HuH-7 (cell line): ENCODE measurements at places on chromosomes 13 and 19.
A peak's percentile ranks its signal among the peaks of the same experiment; 100 is the strongest.

DNA sequence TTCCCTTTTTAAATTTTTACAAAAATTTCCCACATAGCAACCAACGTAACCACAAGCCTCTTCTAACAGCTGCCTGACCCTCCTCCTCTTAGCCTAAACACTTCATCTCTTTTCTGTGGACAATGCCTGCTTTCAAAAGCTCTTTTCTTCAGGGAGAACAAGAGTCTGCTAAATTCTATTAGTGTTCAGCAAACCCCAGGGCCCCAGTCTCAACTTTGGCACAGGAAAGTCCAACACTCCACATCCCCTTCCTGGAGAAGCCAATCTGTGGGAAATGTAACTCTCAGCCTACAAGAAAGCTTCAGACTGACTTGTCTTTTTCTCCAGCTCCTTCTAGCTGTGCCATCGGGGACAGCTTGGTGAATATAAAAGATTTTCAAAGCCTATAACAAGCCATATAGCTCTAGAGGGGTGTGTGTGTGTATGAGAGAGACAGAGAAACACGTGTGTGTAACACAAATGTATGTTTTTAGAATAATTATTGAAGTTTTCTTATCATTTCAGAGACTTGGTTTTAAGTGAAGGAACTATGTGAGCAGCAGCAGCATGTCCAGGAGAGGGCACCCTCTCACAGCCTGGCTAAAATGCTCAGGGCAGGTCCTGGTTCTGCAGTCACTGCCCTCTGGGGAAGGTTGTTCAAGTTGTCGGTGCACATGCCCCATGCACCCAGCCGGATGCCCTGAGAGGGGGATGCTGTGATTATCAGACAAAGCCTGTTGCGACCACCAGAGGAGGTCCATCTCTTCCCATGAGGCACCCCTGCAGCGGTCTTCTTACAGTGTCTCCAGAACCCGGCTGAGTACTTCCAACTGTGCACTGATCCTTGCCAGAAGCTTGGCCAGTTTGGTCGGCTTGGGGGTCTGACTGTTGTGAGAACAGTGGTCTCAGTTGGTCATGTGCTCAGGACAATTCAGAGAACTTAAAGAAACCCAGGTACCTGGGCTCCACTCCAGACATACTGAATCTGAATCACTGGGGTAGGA, 34.4 kb downstream of the CCDC70 start:
- DNase-seq: peak; percentile 63

DNA sequence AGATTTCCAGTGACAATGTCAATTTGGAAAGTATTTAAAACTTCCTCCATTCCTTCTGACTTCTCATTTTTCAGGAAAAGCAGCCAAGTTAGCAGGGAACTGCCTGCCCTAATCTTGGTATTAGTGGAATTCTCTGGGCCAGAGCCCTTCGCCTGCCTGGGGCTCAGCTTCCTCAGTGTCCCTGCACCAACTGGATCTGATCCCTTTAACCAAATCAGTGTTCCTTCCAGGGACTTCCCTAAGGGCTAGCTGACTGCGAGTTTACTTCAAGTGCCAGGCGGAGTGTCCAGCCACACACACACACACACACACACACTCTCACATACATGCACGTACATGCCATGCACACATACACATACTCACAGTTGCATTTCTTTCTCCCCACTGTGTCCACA, 20.0 kb downstream of the RAB20 start:
- no peak for DNase-seq

- DNase-seq: no peak
These were observed 52.9 kb downstream of the MBNL2 start for GRCh38 chr13:97274829-97275649.

- no peak for DNase-seq
These were observed 445.6 kb downstream of the KCTD12 start for GRCh38 chr13:76440568-76440967.

DNA sequence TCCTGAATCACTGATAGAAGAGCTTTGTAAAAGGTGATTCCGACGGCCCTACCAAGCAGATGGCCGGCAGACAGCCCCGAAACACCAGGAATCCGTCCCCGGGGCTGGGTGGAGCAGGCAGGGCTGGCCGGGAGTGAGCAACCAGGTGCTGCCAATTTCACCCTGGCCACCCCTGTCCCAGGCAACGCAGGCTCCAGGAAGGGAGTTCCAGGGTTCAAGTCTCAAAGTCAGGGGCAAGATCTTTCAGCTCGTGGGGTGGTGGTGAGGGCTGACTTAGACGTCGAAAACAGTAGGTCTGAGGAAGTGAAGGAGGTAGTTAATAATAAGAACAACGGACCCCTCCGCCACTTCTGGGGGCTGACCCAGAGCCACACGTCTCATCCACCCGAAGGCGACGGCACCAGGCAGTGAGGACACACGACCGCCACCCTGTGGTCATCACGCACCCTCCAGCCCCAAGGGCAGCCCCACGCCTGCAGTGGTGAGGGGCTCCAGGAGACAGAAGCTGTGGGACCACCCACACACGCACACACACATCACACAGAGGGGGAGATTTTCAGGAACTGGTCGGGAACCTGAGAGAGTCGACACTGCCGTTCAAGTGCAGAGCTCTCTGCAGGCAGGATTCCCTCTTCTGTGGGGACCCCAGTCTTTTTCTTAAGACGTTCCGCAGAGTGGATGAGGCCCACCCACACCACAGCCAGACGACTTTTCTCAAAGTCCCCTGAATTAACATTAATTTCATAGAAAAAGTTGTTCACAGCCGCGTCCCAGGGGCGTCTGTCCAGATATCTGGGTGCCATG, 67.2 kb downstream of the SPACA7 start:
- DNase-seq: peak; percentile 60

DNA sequence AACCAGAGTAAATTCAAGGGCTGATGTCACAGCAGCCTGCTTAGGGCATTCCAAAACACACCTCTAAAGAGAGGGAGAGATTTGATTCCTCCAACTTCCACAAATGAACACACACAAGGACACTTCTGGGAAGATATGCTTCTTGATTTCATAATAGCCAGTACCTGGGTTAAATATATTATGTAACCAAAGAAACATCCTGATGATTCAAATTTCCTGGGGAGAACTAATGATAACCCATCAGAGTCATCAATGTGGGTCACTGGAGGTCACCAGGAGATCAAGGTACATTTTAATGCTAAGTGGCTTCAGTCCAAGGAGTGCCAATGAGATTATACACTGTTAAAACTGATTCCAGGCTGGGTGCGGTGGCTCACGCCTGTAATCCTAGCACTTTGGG, 54.0 kb upstream of the DOCK9 start:
- DNase-seq: no peak

DNA sequence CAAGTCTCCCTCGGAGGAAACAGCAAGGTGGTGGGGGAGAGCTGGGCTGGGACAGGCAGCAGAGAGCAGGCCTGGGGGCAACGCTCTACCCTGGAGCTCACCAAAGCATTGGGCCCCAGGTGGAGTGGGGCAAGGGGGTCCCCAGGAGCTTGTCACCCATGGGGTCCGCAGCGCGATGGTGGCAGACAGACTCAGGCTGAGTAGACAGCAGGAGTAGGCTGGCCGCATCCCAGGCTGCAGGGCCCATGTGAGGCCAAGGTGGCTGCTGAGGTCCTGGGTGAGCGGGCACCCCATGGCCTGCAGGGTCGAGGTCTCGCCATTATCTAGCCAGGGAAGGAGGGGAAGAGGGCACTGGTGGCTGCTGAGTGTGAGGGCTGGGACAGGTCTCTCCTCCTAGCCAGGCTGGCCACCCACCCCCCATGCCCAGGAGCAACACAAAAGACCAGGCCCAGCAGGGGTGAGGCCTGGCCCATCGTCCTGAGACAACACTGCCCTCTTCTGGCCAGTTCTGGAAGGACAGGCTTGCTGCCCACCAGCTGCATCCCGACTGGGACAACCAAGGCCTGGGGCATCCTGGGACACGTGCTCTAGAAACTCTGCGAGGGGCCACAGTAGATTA, 33.1 kb downstream of the CEBPG start:
- peak; percentile 99 for DNase-seq

DNA sequence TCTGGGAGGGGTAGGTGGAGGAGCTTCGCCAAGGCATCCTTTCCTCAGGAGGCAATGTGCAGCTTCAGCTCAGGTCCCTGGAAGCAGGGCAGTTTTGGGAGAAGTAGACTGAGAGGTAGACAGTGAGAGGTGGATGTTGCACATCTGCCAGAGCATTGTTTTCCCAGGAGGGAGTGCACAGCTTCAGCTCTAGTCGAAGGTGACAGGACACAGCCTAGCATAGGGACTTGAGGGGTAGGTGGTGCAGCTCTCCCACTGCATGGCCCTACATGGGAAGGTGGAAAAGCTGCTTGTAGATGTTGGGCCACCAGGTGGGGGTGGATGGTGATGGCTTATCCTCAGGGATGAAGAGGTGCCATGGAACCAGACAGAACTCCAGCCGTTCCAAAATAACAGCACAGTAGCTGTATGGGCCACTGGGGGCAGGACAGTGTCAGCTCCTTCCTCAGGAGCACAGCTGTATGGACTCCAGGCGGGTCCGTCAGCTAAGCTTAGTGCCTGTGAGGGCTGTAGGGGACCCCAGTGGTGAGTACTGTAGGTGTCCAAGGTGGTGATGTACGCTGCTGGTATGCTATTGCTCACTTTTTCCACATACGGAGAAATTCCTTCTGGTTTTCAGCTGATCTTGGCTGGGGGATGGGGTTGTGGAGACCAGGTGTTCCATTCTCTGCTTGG, 17.4 kb upstream of the ZNF543 start:
- no peak for DNase-seq

- DNase-seq: no peak
These were observed 99.4 kb downstream of the WASF3 start for GRCh38 chr13:26656919-26657318.

DNA sequence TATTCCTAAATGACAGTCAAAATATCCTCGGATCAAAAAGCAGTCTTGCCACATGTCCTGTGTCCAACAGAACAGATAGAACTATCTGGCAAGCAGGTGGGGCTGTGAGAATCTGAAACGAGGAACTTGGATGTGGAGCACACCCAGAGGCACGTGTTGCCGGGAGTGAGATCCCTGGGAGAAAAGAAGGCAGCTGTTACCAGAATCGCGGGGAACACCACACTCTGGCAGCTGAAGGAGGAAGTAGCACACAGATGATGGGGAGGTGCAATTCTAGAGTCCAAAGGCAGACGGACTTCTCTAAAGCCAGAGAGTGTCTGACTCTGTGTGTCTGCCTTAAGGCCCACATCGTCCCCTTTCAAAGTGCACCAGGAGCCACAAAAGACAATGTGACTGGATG, 22.3 kb downstream of the SLC7A1 start:
- no peak for DNase-seq

- DNase-seq: no peak
These were observed 31.5 kb upstream of the ZNF766 start for GRCh38 chr19:52237771-52238400.

GRCh38 chr13:39483326-39483725, 119.7 kb downstream of the LHFPL6 start:
- DNase-seq: no peak

GRCh38 chr19:35397064-35397463, 26.2 kb downstream of the GPR42 start:
- DNase-seq: no peak

- no peak for DNase-seq
These were observed 299.0 kb downstream of the ITGBL1 start for GRCh38 chr13:101751488-101751887.

- DNase-seq: no peak
These were observed 22.0 kb upstream of the LRRC4B start for GRCh38 chr19:50590191-50590590.

DNA sequence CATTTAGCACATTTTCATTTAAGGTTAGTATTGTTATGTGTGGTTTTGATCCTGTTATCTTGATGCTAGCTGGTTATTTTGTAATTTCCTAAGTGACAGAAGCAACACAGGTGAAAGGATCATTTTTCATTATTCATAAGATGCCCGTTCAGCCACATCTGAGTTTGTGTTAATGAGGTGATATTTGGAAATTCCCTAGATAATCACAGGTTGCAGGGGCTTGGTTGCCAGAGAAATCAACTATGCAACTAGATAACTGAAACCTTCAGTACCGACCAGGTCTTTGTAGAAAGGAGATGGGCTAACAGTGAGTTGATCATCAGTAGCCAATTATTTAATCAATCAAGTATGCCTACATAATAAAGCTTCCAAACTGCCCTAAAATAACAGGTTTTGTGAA, 121.3 kb upstream of the UFM1 start:
- no peak for DNase-seq

GRCh38 chr13:77896536-77896935, 22.1 kb downstream of the EDNRB start:
- no peak for DNase-seq

DNA sequence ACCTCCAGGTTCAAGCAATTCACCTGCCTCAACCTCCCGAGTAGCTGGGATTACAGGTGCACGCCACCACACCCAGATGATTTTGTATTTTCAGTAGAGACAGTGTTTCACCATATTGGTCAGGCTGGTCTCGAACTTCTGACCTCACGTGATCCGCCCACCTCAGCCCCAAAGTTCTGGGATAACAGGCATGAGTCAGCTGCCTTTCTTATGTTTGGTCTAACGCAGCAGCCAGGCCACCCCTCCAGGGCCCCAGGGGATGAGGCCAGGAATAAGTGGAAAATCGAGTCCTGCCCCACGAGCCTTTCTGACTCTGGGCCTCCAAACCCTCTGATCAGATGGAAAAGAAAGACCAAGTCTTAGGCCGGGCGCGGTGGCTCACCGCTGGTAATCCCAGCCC, 44.5 kb downstream of the CERS4 start:
- no peak for DNase-seq

GRCh38 chr19:53034948-53035675, 9.4 kb upstream of the ERVV-2 start:
- DNase-seq: no peak

GRCh38 chr19:49727217-49728030, 35.7 kb downstream of the TSKS start:
- DNase-seq: no peak

- DNase-seq: no peak
These were observed 22.5 kb upstream of the ALOX5AP start for GRCh38 chr13:30712536-30713532.

DNA sequence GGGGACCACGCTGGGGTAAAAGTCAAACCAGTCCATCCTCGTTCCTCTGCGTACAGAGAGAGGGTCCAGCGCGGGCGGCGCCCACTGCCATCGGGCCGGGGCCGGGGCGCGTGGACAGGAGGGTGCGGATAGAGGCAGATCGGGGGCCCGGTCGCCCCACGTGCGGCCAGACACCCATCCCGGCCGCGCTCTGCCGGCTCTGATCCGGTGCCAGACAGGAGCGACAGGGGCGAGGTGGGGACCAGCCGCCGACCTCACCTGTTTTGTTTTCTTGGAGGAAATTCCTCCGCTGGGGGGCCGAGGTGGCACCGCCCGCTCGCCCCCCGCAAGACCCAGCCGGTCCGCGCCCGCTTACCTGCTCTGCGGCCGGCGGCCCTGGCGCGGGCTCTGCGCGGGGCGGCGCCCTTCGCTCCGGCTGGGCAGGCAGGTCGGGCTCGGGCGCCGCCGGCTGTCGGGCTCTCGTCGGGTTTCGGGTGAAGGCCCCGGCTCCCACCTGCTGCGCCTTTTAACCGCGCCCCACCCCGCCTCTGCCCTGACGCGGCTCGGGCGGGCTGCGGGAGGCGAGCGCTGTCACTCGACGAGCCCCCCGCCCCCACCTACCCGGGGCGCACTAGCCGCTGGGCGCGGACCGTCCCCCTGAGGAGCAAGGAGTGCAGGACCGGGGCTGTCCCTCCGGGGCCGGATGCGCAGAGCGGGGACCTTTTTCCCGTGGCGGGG, at the start of gene GJB6:
TSS of gene GJB6 (minus strand) at position 481 of the 717 bp plus-strand sequence. CDS start 8,839 bp downstream, outside the sequence.
- no peak for DNase-seq

- DNase-seq: no peak
These were observed 395.8 kb upstream of the GPC6 start for GRCh38 chr13:92830821-92831220.
